ENCODE measurements at places on chromosomes 4 and X.

- no peak for DNase-seq
Observed at GRCh38 chr4:109429545-109429944, 4.1 kb upstream of the SEC24B start.

DNA sequence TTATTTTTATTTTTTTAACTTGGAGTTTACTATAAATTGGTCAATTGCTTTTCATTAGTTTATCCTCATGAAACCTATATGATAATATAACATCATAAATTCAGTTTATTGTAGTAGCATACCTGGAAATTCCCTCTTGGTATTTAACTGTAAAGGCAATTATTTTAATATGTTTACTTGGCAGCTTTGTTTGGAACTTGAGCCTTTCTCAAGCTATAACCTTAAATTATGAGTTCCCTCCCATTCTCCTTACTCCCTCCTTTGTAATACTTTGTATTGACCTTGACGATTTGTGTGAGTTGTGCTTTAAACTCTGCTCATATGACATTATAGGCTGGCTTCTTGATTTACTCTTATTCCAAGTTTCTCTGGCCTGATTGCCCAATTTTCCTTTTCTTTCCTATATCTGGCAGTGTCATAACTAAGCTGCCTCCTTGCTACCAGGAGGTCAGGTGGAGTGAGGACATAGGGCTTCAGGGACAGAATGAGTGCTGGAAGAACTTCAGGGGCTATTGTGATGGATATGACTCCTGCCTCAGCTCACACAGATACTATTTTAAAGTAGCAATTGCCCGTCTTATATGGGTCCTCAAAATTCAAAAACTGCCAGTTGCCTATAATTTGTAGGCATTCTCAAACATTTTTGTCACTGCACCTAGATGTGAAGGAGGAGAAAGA, 77.7 kb downstream of the RAP1GDS1 start:
- DNase-seq, result no peak

DNA sequence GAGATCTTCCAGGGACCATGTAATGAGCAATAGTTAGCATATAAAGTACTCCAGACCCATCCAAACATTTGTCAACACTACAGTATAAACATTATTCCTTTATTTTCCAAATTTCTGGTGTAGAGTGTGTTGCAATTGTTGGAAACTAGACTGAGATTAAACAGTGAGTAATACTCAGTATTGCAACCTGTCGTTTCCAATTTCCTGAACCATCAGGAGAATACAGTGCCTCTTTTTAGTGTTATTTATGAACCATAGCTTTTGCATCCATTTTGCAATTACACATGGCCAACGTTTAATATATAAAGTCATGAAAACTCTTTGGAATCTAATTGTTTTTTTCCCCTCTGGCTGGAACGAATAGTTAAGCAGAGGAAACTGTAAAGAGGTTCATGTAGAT, 58.3 kb upstream of the DHRSX start:
- no peak for DNase-seq

- no peak for DNase-seq
Observed at GRCh38 chr4:79390890-79391289, 17.1 kb downstream of the GK2 start.

- no peak for DNase-seq
Observed at GRCh38 chr4:25811374-25811690, 51.5 kb downstream of the SEL1L3 start.

Data from suppressor macrophage treated with lipopolysaccharide for 4 hours (primary cell).